ENCODE measurements at places on chromosomes 5 and 9.
A peak's percentile ranks its signal among the peaks of the same experiment; 100 is the strongest.

DNA sequence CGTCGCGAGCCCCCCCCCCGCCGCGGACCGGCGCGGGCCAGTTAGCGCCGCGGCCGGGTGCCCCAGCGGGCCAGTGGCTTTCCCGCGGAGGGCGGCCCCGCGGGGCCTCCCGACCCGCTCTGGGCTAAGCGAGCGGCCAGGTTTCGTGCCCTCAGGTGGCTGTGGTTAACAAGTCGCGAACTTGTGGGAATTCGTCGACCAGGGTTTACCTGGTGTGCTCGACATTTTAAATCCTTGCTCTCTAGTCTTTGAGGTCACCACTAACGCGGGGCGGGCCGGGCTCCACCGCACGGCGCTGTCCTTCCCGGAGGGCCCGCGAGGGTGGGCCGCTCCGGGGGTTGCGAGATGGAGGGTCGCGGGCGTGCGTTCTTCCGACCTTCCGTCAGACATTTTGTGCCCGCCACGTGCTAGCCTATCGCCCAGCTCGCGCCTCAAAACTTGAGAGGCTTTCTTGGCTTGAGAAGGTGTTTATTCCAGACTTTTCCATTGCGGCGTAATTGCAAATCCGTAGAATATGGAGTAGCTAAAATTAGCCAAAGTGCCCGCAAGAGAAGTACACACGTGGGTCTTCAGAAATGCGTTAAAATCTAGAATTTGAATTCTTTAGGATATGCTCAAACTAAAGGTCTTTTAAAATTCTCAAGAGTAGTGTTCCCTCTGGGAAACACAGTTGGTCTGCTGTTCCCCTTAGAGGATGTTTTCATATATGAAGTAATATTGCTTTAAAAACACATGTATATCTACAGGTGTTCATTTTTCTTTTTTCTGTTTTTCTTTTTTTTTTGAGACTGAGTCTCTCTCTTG lies 2.1 kb downstream of the ANP32B start:
- DNase-seq, result peak; percentile 37

DNA sequence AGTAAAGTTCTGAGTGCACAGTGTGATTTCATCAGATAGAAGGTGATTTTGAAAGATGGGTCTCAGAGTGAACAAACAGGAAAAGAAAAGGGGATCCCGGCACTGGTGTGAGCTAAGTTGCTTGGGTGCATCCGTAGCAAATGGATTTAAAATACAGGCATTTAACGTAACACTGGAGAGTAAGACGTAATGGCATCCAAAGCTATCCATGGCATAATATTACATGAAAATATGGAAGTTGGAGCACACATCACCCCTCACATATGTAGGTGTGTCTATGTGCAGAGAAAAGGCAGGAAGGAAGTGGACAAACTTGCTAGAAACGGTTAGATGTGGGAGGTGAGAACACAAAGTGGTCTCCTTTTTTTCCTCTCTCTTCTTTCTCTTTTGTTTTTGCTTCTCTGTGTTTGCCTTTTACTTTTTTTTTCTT lies 38.2 kb upstream of the SEMA4D start:
- no peak for DNase-seq

GRCh38 chr9:1875251-1875851 lies 139.8 kb upstream of the SMARCA2 start:
- no peak for DNase-seq

- peak; percentile 67 for DNase-seq
Observed at GRCh38 chr9:113614843-113615648, 151.5 kb downstream of the RGS3 start.

DNA sequence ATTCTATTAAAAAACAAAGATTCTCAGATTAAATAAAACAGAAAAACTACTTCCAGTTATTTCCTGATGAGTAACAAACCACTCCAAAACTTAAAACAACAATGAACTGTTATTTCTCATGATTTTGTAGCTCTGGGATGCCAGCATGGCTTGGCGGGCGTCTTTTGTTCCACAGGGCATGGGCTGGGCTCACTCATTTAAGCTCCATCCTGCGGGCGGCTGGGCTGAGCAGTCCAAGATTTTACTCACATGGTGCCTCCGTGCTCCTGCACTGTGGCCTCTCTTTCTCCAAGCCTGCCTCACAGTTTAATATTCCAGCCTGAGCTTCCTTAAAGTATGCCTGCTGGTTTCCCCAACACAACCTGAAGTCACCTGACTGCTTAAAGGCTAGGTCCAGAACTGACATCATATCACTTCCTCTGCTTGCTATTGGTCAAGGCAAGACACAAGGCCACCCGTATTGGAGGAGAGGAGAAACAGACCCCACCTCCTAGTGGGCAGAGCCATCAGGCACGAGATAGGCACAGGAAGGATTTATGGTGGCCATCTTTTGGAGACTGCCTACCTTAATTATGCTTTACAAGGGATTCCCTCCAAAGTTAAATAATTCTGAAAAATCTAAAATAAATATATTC lies 41.6 kb upstream of the ZBTB43 start:
- no peak for DNase-seq

DNA sequence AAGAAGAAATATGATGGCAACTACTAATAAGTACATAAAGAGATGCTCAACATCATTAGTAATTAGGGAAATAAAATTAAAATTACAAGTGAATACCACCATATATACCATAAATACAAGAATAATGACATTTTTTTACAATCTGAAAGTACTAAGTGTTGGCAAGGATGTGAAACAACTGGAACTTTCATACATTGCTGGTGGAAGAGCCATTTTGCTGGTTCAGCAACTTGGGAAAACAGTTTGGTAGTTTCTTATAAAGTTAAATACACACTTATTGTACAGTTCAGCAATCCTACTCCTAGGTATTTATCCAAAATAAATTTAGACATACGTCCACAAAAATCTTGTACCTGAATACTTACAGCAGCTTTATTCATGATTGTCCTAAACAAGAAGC lies 192.9 kb downstream of the CARTPT start:
- DNase-seq, result no peak

DNA sequence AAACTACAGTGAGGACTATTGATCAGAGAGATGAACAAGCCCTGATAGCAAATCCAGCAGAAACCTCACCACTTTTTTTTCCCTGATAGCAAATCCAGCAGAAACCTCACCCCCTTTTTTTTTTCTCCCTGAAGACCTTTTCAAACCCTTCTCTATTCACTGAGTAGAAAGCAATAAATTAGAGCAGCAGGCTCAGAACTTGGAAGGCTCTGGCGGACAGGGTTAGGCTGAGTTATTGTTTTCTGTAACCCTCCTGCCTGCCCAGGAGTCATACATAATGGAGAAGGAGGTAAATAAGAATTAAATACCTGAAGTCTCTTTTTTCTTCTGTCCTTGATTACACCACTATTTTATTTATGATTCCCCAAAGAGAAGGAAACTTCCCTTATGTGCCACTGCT lies 136.3 kb upstream of the SNX2 start:
- DNase-seq, result no peak

DNA sequence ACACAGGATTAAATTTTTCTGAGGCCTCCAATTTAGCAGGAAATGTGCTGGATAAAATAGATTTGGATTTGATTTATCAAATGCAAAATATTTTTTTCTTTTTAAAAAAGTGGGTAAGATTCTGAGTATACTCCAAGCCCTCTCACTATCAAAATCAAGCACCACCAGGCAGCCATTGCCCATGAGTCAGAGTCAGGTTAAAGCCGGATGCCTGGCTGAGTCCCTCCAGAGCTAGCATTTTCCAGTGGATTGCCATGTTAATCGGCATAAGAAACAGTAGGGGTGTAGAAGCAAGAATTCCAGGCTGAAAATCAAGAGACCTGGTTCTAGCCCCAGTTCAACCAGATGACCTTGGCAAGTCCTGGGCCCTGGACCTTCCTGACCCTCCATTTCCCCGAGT lies 85.3 kb downstream of the FAM114A2 start:
- DNase-seq, result peak; percentile 24

GRCh38 chr5:121377461-121377860 lies 474.2 kb upstream of the FTMT start:
- DNase-seq, result no peak

- DNase-seq, result no peak
Observed at GRCh38 chr5:11528720-11529119, 375.5 kb downstream of the CTNND2 start.

- peak; percentile 77 for DNase-seq
Observed at GRCh38 chr5:78501411-78502352, 141.3 kb downstream of the SCAMP1 start.

DNA sequence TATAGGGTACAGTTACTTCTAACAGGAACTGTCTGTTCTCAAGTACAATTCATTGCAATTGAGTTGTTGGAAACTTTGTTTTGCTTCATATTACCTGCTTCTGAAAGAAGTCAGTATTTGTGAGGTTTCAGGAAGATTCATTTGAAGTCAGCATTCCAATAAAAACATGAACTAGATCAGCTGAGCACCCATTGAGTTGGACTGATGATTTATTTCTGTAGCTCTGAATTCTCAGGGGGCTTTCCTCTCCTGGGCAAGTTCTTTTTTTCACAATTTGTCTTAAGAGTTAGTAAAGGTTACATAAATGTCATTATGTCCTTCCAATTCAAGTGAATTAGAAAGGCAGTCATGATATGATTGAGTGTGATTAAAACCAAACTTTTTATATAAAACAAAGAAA lies 16.2 kb upstream of the KIF2A start:
- DNase-seq, result no peak

DNA sequence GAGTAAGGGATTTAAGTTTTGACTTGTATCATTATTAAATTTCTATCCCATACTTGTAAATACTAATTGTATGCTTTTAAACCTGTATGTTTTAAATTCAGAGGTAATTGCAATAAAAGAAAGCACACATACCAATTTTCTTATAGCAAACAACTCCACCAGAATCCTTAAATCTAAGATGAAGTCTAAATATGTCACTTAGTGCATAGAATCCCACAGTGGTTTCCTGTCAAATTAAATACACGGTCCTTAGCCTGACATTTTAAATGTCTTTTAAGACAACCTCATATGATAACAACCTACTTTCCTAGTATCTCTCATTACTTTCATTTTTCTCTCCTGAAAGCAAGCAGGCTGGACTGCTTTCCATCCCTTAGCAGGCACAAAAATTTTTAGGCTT lies 52.0 kb downstream of the JMY start:
- DNase-seq, result no peak

- no peak for DNase-seq
Observed at GRCh38 chr5:56735849-56736641, 79.3 kb upstream of the MAP3K1 start.

DNA sequence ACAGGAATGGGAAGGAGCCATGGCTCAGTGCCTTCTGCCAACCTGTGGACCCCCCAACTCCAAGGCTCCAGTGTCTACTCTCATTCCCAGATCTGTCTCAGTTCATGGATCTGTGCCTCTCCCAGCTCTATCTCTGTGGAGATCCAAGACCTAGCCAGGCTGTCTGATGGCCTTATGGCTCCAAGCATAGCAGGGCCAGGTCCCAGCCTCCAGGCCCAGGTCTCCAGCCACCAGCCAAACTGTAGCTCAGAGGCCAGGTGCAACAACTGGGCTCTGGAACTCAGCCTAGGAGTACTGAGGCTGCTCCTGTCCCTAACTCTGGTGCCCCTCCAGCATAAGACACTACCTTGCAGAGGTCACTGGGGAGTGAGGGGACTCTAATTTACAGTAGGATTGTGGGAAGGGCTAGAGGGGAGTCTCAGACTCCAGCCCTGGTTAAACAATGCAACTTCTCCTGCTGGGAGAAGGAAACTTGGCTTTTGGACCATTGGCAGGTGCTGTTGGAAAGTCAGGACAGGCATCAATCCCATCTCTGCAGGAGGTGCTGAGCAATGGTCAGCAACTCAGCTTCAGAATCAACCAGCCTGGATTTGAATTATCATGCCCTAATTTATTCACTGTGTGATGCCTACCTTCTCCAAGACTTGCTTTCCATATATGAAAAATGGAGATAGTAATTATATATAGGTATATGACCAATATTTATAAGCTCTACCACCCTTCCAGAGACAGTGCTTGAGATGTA lies 63.0 kb downstream of the PCDH1 start:
- no peak for DNase-seq

- peak; percentile 87 for DNase-seq
Observed at GRCh38 chr5:172740428-172741205, 30.4 kb downstream of the DUSP1 start.

- no peak for DNase-seq
Observed at GRCh38 chr5:127590156-127590722, 58.6 kb upstream of the CTXN3 start.

DNA sequence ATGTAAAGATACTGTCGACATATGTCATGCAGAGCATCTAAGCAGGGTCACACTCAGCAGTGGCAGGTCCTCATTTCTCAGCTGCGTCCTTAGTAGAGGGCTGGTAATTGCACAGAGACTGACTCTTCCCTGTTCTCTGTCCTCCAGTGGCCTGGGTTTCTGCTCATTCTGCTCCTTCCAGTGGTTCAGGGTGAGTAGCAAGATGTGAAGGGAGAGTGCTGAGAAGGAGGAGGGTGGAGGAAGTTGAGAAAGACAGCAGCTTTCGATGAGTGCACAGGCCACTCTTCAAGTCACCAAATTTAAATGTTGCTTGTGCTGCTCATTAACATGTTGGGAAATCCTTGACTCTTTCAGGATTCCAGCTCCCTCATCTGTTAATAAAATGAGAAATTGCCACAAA lies 203.9 kb downstream of the FBXL7 start:
- peak; percentile 51 for DNase-seq

- DNase-seq, result no peak
Observed at GRCh38 chr5:52772668-52773067, 15.0 kb upstream of the ITGA1 start.

GRCh38 chr9:16069249-16069648 lies 516.4 kb downstream of the CCDC171 start:
- no peak for DNase-seq

DNA sequence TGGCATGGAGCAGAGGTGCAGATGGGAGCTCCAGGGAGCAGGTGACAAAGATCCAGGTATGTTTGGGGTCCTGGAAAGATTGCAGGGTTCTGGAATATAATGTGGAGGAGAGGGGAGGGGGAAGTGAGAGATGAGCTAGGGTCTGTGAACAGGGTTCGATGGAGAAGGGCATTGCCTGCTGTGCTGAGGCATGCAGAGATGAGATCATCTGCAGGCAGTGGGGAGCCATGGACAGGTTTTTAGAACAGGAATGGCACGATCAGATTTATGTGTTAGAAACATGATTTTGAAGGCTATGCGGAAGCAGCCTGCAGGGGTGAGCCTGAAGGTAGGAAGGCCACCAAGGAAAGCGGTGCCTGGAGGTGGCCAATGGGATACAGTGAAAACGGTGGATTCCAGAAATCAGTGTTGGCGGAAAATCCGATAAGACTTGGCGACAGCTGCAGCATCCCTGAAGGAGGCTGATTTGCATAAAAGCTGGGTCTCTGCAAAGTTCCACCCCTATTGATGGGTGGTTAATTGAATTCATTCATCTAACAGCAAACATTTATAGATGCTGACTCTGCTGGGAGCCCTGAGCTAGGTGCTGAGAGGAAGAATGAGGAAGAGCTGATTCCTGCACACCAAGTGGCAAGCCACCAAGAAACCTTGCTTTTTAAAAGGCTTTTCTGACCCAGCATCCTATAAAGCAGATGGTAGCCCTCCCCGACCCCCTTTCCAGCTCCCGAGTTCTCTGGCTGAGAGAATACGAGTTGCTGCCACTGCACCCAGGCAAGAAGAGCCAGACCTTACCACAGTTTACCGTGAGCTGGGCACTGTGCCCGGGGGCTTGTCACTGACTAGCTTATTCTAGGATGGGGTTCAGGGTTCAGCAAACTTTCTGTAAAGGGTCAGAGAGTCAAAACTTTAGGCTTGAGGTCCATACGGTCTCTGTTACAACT lies 139.2 kb upstream of the SMIM23 start:
- no peak for DNase-seq

- no peak for DNase-seq
Observed at GRCh38 chr9:16532272-16532671, 338.2 kb downstream of the BNC2 start.

GRCh38 chr9:9892217-9892616 lies 720.6 kb downstream of the PTPRD start:
- no peak for DNase-seq

- no peak for DNase-seq
Observed at GRCh38 chr9:90996154-90997065, 194.8 kb downstream of the SYK start.

Data from fibroblast of skin of right biceps (primary cell).